ENCODE measurements at places on chromosomes 5 and 9.
A peak's percentile ranks its signal among the peaks of the same experiment; 100 is the strongest.

- DNase-seq, result no peak
These were observed 88.3 kb upstream of the PTCH1 start for GRCh38 chr9:95605101-95605500.

DNA sequence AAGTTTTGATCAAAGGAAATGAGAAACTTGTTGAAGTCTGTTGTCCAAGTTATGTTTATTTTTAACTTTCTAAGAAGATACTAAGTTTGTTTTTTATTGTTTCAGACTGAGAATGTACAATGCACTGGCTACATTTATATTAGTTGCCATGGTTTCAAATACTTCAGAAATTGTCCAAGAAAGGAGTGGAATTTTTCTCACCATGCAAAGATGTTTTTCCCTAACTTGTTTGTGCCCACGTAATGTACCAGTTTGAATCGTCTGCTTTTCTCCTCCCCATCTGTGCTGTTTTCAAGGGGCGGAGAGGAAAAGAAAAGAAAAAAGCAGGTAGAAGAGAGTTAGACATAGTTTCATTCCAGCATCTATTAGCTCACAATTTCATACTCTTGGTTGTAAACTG, 407.0 kb downstream of the KCTD16 start:
- DNase-seq, result no peak

DNA sequence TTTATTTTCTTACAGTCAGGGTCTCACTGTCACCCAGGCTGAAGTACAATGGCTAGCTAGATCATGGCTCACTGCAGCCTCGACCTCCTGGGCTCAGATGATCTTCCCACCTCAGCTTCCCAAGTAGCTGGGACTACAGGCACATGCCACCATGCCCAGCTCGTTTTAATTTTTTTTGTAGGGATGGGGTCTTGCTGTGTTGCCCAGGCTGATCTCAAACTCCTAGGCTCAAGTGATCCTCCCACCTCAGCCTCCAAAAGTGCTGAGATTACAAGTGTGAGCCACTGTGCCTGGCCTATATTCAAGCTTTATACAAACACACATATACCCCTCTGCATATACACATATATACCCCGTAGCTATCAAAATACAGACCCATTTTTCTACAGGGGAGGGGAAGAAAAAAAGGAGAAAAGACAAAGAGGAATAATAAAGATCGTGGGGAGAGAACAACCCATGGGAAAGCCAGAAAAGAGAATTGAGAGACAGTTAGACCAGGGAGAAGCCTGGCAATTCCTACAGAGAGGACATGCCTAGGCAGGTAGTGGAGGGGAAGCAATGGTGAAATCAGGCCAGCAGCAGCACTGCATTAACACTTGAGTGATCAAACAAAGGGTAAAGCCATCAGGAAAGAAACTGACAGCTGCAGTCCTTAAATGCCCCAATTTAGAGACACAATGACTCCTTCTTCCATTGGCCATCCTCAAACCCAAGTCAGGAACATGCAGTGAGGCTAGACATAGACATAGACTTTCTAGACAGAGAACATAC, 102.7 kb downstream of the EFNA5 start:
- no peak for DNase-seq

GRCh38 chr5:164060786-164061355, 555.5 kb downstream of the MAT2B start:
- DNase-seq, result no peak

GRCh38 chr5:167489202-167489601, 802.2 kb upstream of the WWC1 start:
- DNase-seq, result no peak

DNA sequence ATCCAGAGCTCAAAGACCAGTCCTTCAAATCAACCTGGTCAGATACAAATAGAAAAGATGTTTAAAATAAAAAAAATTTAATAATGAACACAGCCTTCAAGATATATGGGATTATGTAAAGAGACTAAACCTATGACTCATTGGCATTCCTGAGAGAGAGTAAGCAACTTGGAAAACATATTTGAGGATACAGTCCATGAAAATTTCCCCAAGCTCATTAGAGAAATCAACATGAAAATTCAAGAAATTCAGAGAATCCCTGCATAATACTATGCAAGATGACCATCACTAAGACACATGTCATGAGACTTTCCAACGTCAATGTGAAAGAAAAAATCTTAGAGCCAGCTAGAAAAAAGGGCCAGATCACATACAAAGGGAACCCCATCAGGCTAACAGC, 512.9 kb upstream of the PTGER4 start:
- no peak for DNase-seq

DNA sequence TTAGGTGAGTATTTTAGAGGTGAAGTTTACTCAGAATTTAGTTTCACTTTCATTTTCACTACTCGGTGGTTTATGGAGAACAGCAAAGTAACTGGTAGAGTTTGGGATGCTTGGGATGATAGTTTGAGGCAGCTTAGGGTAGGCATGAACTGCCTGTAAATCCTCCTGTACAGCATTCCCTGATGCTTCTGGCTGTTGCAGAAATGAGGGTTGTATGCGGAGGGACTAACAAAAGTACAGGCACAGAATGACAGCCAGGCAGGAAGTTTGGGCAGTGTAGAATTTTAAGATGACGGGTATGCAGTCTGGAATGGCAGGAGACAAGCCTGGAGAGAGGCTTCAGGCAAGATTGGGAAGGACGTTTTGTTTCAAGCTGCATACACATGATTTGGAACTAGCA, 48.0 kb upstream of the FAM120AOS start:
- peak; percentile 12 for DNase-seq

DNA sequence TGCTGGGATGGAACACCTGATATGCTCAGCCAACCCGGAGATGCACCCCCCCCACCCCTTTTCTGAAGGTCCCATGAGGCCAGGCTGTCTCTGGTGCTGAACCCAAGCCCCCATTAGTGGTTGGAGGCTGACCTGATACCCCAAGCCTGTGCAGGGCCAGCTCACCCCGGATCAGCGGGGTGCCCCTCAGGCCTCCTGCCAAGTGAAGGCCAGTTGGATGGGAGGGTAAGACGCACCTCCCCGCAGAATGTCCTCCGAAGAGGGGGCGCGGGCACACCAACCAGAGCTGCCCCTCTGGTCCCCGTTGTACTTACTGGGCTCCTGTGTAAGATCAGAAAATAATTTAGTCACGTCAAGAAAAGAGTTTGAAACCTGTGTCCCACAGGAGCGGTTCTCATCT, 76.8 kb upstream of the OTULINL start:
- no peak for DNase-seq

DNA sequence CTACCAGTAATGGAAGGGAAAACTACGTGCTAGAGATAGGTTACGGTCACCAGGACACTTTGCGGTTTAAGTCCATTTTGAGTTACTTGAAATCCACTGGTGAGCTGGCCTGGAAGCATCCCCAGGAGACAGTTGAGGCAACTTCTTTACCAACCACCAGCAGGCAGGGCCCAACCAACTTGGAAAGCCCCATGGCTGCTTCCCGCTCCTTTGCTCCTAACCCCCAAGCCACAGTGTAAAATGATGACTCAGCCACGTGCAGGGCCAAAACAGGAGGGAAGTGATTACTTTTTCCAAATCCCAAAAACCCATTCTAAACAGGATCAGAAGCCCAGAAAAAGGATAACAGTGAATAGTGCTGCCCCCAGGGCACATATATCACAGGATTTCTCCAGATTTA, 87.4 kb downstream of the PAX5 start:
- DNase-seq, result no peak

DNA sequence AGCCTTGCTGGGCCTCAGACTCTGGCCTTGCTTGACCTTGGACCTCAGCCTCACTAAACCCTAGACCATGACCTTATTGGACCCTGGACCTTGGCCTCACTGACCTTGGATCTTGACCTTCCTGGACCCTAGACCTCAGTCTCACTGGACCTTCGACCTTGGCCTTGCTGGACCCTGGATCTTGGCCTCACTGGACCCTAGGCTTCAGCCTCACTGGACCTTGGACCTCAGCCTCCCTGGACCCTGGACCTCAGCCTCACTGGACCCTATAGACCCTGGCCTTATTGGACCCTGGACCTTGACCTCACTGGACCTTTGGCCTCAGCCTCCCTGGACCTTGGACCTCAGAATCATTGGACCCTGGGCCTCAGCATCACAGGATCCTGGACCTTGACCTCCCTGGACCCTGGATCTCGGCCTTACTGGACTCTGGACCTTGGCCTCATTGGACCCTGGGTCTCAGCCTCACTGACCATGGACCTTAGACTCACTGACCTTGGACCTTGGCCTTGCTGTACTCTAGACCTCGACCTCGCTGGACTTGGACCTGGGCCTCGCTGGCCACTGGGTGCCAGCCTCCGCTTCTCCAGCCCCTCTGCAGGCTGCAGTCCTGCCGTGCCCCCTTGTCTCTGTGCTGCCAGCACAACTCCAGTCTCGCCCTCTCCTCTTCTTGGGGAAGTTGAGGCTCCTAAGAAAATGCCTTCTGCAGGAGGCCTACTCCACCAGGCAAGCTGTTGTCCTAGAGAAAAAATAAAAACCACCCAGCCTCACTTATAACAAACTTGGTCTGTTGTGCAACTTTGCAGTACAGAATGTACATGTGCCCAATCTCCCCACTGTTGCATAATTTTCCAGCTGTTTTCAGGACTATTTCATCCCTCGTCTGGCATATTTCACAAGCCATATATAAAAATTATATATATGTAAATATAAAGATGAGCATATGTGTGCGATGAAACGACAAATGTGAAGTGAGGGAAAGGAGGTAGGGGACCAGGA, 11.0 kb upstream of the ADAMTS2 start:
- DNase-seq, result no peak

DNA sequence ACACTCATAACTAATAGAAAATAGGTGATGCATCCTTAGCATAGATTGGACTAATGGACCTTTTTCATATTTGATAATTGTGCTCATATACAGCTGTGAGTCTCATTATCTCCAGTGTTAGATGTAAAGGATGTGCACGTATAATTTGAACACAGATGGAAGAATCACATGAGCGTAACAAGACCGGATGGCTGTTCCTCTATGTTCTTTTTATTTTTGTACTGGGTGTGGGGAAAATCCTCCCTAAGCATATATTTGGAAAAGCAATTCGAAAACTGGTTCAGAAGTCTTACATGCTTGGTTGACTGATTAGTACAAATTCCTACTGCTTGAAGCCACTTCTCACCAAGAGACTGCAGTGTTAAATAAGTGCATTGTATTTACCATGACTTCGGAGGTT, 230.2 kb downstream of the AOPEP start:
- DNase-seq, result no peak

DNA sequence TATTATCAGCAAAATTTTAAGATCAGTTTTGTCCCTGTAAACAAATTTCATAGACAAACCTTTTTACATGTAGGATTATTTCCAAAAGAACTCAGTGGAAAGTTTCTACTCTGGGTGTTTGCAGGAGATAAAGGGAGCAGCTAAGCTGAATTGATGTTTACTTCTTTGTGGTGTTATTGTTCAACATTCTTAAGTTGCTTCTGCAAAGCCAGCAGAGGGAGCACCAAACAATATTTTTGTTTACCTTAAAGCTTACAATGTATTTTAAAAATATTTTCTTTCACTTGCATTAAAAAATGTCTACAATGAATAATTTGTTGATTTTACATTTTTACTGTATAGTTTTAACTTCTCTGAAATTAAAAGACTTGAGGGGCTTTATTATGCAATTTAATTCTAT, 135.4 kb downstream of the ATG10 start:
- DNase-seq, result no peak

- DNase-seq, result no peak
These were observed 109.7 kb downstream of the MLLT3 start for GRCh38 chr9:20512636-20513035.

DNA sequence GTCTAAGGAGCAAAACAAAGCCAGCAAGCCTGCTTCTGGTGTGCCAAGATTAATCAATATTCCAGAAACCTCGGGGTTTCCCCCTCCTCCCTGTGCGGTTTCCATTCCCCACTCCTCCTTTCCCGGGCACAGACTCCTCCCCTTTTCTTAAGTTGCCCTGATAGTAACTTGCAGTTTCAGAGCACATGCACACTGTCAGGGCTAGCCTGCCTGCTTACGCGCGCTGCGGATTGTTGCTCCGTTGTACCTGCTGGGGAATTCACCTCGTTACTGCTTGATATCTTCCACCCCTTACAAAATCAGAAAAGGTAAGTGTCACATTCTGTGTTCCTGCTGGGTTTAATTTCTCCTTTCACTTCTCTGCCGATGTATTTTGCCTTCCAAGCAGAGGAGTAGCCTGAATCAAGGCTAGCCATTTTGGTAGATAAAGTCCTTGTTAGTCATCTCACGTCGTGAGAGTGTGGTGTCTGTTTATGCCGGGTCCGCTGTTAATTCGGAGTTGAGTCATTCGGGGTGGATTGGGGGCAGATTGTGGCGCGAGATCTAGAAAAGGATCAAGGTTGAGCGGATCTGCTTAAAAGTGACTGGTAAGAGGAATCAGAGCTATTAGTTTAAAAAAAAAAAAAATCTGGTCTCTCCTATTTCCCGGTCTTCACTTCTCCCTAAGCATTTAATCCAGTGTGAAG, at the start of gene SLC1A3:
TSS of gene SLC1A3 (plus strand) at position 179 of the 686 bp plus-strand sequence. CDS start 1,818 bp downstream, outside the sequence.
- DNase-seq, result no peak

DNA sequence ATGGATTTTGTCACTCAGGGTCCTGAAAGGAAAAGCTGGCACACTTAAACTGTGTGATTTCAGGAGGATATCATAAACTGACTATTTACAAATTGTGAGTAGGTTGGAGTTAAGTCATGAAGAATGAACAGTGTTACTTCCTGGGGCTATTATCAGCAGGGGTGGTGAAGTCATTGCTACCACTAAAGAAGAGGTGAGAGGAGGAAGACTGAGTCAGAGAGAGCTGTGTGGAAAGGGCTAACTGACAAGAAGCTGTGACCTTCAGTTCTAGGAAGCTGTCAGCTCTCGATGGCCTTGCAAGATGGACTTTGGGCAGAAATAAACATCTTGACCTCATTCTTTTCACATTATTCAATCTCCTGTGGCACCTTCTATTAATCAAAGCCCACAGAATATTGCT, 72.3 kb upstream of the STARD4 start:
- no peak for DNase-seq

- DNase-seq, result no peak
These were observed 619.7 kb upstream of the ARRDC3 start for GRCh38 chr5:92002721-92003274.

- no peak for DNase-seq
These were observed 22.9 kb upstream of the ACTBL2 start for GRCh38 chr5:57505272-57506200.

GRCh38 chr5:56176155-56176798, 56.9 kb downstream of the ANKRD55 start:
- DNase-seq, result no peak

DNA sequence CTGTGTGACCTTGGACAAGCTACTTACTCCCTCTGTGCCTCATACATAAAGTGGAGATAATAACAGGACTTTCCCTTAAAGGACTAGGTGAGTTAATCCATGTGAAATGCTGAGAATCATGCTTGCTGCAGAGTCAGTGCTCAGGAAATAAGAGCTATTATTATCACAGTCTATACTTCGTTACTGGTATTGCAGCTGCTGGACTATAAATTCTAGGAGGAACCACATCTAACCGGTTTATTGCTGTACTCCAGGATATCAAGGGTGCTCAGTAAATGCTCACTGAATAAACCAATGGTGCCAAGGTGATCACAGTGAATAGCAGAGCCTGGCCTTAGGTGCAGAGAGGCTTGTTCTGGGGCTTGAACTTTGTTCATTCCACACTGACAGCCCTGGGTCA, 69.3 kb downstream of the HSPA4 start:
- DNase-seq, result no peak

- DNase-seq, result no peak
These were observed 1165.3 kb downstream of the TAF11L14 start for GRCh38 chr5:18799482-18800128.

GRCh38 chr9:124260769-124261603, 3.2 kb downstream of the NEK6 start:
- no peak for DNase-seq

Data from CD8-positive, alpha-beta memory T cell (primary cell).